ENCODE measurements at places on chromosomes 1 and 21. TPM values are rescaled to one million over a fixed set of nuclear protein-coding genes. Genes with fewer than 3 reads are reported as not detected.

PLA2G4A gene
- polyA plus RNA-seq, result 2.8 TPM

FOXD2 gene
- polyA plus RNA-seq, result 0.50 TPM

OR2L2 gene
- 0.16 TPM for polyA plus RNA-seq

CADM3 gene
- polyA plus RNA-seq, result 0.71 TPM

RASSF5 gene
- 6.3 TPM for polyA plus RNA-seq

LDLRAD2 gene
- 9.1 TPM for polyA plus RNA-seq

ZNF436 gene
- 30.0 TPM for polyA plus RNA-seq

PPM1J gene
- polyA plus RNA-seq, result 2.0 TPM

PRSS38 gene
- polyA plus RNA-seq, result not detected

CELA2A gene
- polyA plus RNA-seq, result 0.37 TPM

DIRAS3 gene
- 3.6 TPM for polyA plus RNA-seq

HORMAD1 gene
- polyA plus RNA-seq, result not detected

PLPPR5 gene
- polyA plus RNA-seq, result 1.1 TPM

FNDC10 gene
- polyA plus RNA-seq, result 2.9 TPM

TSPEAR gene
- 0.07 TPM for polyA plus RNA-seq

U2AF1 gene
- polyA plus RNA-seq, result 68.6 TPM

C4BPA gene
- 0.13 TPM for polyA plus RNA-seq

ZP4 gene
- polyA plus RNA-seq, result not detected

E2F2 gene
- 6.2 TPM for polyA plus RNA-seq

F5 gene
- polyA plus RNA-seq, result 0.49 TPM

NID1 gene
- polyA plus RNA-seq, result 299 TPM

PRDM16 gene
- 0.92 TPM for polyA plus RNA-seq

TTC34 gene
- 0.23 TPM for polyA plus RNA-seq

KIF2C gene
- 15.5 TPM for polyA plus RNA-seq

OLFM3 gene
- 0.34 TPM for polyA plus RNA-seq

CFAP141 gene
- not detected for polyA plus RNA-seq

CFAP74 gene
- 0.33 TPM for polyA plus RNA-seq

LCE6A gene
- not detected for polyA plus RNA-seq

CNTN2 gene
- 1.0 TPM for polyA plus RNA-seq

IKBKE gene
- polyA plus RNA-seq, result 3.6 TPM

S100A8 gene
- polyA plus RNA-seq, result 15.4 TPM

IRF6 gene
- 0.66 TPM for polyA plus RNA-seq

FOXO6 gene
- polyA plus RNA-seq, result 11.0 TPM

OLFML2B gene
- 150 TPM for polyA plus RNA-seq

LENEP gene
- 0.39 TPM for polyA plus RNA-seq

MAPKAPK2 gene
- 55.2 TPM for polyA plus RNA-seq

MSH4 gene
- 0.65 TPM for polyA plus RNA-seq

FBLIM1 gene
- polyA plus RNA-seq, result 19.3 TPM

MOV10 gene
- polyA plus RNA-seq, result 48.5 TPM

MAP1LC3C gene
- polyA plus RNA-seq, result 21.6 TPM

RAD54L gene
- 7.3 TPM for polyA plus RNA-seq

PADI3 gene
- polyA plus RNA-seq, result not detected

CLIC6 gene
- 0.13 TPM for polyA plus RNA-seq

PEX11B gene
- 24.9 TPM for polyA plus RNA-seq
